ENCODE measurements at places on chromosomes 3 and 15. TPM values are rescaled to one million over a fixed set of nuclear protein-coding genes. Genes with fewer than 3 reads are reported as not detected.

The CCDC191 gene
- total RNA-seq, result 0.83 TPM

The BSN gene
- under 0.01 TPM for total RNA-seq

DNA sequence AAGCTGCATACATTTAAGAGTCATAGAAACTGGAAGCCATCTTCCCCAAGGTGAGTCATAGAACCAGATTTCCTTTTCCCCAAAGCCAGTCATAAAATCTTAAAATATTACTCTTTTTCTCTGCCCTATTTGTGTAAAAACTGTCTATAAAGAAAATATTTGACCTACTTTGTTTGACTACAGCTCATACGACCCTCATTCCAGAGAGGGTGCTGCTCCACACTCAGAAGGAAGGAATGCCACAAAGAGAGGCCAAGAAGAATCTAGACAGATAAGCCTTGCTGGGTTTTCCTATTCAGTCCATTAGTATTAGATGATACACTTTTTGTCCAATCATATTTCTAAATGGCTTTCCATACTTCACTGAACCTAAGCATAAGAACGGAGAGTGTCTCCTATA lies 671.6 kb upstream of the SGO1 start:
- no peak for DNase-seq

- DNase-seq, result no peak
Observed at GRCh38 chr3:193292386-193292785, 51.4 kb downstream of the PLAAT1 start.

- no peak for DNase-seq
Observed at GRCh38 chr3:55771503-55771902, 284.4 kb upstream of the WNT5A start.

GRCh38 chr3:191087391-191087790 lies 111.7 kb upstream of the OSTN start:
- peak; percentile 38 for DNase-seq

- peak; percentile 41 for DNase-seq
Observed at GRCh38 chr15:33735637-33736247, 232.6 kb upstream of the CHRM5 start.

- DNase-seq, result peak; percentile 70
Observed at GRCh38 chr15:94230883-94231722, at the start of gene MCTP2. TSS of gene MCTP2 (plus strand) at chr15:94231561. CDS start at chr15:94298266, 66,705 bp downstream.
